ENCODE measurements at places on chromosomes 11 and 22. TPM values are rescaled to one million over a fixed set of nuclear protein-coding genes. Genes with fewer than 3 reads are reported as not detected.
A peak's percentile ranks its signal among the peaks of the same experiment; 100 is the strongest.

Gene KIAA1671
- 40.7 TPM for total RNA-seq

Gene PANX3
- not detected for total RNA-seq

- H3K4me1 ChIP-seq: peaks cover 52% of the 10 kb centered on the region
- H3K27me3 ChIP-seq: no peaks in the 10 kb centered on the region
- H3K27ac ChIP-seq: peak overlapping the region; percentile 71
- DNase-seq: peak; percentile 76
- no peak overlapping the region for H3K4me3 ChIP-seq
Observed at GRCh38 chr11:117815262-117815803, 9.2 kb downstream of the FXYD2 start.

DNA sequence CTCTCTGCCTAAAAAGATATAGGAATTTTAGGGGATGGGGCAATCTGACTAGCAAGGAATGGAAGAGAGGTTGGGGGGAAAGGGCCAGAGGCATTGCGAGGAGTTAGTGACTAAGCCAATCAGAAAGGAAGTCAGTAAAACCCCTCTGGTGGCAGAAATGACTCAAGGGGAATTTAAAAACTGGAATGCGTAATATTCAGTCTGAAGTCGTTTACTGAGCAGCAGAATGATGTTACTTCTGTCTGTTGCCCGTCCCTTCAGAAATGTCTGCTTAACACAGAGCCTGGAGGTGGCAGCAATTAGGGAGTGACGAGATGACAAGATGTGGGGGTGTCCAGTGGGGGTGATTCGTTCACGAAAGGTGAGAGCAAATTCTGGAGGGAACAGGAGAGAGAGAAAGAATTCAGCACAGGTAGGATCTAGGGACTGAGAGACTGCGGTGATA, 107.7 kb upstream of the CLMP start:
- H3K27me3 ChIP-seq: peaks cover 30% of the 10 kb centered on the region
- no peak overlapping the region for H3K4me3 ChIP-seq
- peaks cover 21% of the 10 kb centered on the region for H3K4me1 ChIP-seq
- no peaks in the 10 kb centered on the region for H3K36me3 ChIP-seq
- DNase-seq: no peak
- H3K27ac ChIP-seq: no peak overlapping the region

GRCh38 chr22:44802071-44802700, 49.8 kb downstream of the ARHGAP8 start:
- H3K4me3 ChIP-seq: no peak overlapping the region
- DNase-seq: no peak
- no peaks in the 10 kb centered on the region for H3K36me3 ChIP-seq
- peaks cover 3% of the 10 kb centered on the region for H3K27me3 ChIP-seq

- peaks cover 38% of the 10 kb centered on the region for H3K4me1 ChIP-seq
- no peak overlapping the region for H3K4me3 ChIP-seq
- H3K27ac ChIP-seq: no peak overlapping the region
- H3K27me3 ChIP-seq: peaks cover 5% of the 10 kb centered on the region
- H3K36me3 ChIP-seq: no peaks in the 10 kb centered on the region
- peak; percentile 24 for DNase-seq
Observed at GRCh38 chr11:3167143-3168119, 2.3 kb upstream of the OSBPL5 start.

Gene FGF19
- not detected for total RNA-seq

DNA sequence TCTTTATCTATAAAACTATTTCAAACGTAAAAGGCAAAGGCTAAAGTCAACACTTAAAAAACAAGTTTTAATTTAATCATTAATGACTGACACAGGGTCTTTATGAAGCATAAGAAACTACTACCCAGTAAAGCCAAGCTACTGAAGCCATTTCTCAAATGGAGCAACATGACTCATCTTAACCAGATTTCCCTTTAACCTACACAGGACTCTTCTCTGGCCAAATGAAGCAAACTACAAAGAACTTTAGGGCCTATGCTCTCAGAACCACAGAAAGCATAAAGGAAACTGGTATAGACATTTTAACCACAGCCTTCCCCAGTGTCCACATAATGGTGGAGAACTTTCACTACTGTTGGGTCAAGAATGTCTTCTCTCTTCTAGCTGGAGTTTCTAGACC, 34.7 kb downstream of the ALG9 start:
- DNase-seq: no peak
- peaks cover 17% of the 10 kb centered on the region for H3K4me1 ChIP-seq
- no peak overlapping the region for H3K4me3 ChIP-seq
- H3K27ac ChIP-seq: no peak overlapping the region

Gene UBASH3B
- total RNA-seq: 64.7 TPM

Gene CLTCL1
- total RNA-seq: 6.8 TPM

DNA sequence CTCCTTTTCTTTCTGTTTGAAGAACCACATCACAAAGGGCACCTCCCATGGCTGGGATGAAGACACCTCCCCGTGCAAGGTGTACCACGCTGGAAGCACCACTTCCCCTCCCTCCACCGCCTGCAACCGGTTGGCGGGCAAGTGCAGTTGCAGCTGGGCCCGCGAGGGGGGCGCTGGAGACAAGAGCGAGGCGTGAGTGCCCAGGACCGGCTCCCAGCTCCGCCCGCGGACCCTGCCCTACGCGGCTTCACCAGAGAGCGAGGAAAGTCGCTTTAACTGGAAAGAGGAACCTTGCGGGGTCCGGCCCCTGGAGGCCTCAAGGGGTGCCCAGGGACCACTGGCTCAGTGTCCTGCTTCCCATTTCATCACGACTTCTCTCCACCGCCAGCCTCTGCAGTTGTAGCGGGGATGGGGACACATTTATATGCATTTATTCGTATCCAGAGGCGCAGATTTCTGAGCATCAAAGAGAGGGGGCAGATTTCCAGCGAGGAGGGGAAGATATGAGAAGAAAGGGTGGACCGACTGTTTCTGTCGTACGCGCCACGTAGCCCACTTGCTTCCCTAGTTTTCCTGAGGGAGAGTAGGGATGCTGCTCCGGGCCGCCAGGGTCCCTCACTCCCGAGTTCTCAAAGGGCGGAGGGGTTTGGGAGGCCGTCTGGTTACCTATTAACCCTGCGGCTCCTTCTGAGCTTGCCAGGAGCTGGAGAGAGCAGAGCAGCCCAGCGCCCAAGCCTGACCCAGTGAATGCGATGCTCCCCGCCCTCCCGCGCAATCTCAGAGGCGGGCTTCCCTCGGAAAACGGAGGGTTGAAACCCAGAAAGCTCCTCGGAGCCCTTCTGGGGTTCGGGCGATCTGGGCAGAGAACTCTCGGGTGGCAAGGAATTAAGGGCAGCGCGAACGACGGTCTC, 3.5 kb downstream of the ESAM start:
- H3K27ac ChIP-seq: peak overlapping the region; percentile 92
- H3K36me3 ChIP-seq: peaks cover 32% of the 10 kb centered on the region
- DNase-seq: peak; percentile 89
- H3K4me1 ChIP-seq: peaks cover 71% of the 10 kb centered on the region
- peaks cover 42% of the 10 kb centered on the region for H3K27me3 ChIP-seq

GRCh38 chr22:21933413-21933812, 19.2 kb downstream of the PPM1F start:
- peaks cover 58% of the 10 kb centered on the region for H3K36me3 ChIP-seq
- H3K4me1 ChIP-seq: peaks cover 31% of the 10 kb centered on the region
- no peak for DNase-seq
- no peaks in the 10 kb centered on the region for H3K27me3 ChIP-seq

Gene BARX2
- 0.41 TPM for total RNA-seq

DNA sequence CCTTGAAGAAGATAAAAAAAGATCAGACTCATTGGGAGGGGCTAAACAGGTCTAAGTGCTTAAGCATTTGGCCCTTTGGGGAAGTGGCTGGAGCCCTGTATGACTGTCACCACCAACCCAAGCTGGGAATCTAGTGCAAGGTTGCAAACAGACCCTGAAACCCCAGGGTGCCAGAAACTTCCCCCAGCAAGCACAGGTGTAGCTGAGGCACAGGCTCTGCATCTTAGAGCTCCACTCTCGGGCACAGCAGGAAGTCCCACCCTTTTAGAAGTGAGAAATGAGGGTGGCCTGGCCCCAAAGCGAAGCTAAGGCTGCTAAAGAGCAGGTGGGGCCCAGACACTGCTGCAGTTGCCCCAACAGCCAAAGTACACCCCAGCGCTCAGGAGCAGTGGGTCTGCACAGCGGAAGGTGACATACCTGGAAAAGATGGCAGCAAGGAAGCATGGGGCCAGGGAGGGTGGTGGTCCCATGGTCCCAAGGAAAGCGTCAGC, 5.8 kb upstream of the KDM2A start:
- H3K4me3 ChIP-seq: no peak overlapping the region
- DNase-seq: no peak
- no peaks in the 10 kb centered on the region for H3K27me3 ChIP-seq

GRCh38 chr11:73759610-73760134, 1.2 kb downstream of the RAB6A start:
- no peaks in the 10 kb centered on the region for H3K36me3 ChIP-seq
- H3K27ac ChIP-seq: peak overlapping the region; percentile 95
- DNase-seq: no peak
- H3K4me3 ChIP-seq: peak overlapping the region; percentile 92
- H3K27me3 ChIP-seq: no peaks in the 10 kb centered on the region

DNA sequence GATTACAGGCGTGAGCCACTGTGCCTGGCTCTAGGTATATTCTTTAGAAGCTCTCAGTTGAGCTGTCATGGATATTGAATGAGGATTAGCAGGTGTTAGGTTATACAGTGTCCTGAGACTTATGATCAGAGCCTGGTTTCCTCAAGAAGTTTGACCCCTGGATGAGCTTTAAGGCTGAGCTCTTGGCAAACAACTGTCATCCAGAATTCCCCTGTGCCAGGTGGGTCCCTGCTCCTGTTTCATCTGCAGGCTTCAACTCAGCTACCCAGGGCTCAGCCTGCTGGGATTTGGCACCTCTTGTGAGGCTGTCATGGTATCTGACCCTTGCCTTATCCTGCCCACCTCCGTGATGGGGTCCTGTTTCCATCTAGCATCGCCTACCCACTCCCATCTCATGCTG, 24.3 kb downstream of the SERPINH1 start:
- peaks cover 18% of the 10 kb centered on the region for H3K4me1 ChIP-seq
- H3K27me3 ChIP-seq: no peaks in the 10 kb centered on the region
- no peak overlapping the region for H3K27ac ChIP-seq
- DNase-seq: no peak
- H3K36me3 ChIP-seq: no peaks in the 10 kb centered on the region
- no peak overlapping the region for H3K4me3 ChIP-seq

DNA sequence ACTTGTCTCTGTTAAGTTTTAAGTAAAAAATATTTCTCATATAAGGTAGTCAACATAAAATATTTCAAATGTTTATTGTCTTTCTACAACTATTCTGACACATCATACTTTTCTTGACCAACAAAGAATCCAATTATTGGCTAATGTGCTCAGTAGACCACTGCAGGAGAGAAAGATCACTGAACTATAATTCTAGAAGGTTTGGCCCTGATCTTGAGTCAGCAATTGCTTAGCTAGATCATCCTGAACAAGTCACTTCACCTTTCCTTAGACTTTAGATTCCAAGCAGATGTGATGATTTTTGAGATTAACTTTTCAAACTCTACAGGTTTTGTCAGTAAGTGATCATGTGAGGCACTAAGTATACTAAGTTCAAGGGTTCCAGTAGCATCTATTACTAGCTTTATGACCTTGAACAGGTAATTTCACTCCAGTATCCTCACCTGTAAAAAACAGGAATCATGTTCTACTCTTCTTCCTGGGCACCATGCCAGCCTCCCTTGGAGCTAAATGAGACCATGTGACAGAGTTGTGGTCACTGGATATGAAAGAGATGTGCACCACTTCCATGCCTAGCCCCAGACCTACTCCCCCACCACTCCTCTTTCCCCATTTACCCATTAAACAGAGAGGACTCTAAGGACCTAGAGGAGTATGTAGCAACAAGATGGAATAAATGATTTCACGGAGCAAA, 17.3 kb downstream of the PGM2L1 start:
- no peaks in the 10 kb centered on the region for H3K27me3 ChIP-seq
- H3K4me1 ChIP-seq: no peaks in the 10 kb centered on the region
- H3K4me3 ChIP-seq: no peak overlapping the region
- no peak overlapping the region for H3K27ac ChIP-seq
- H3K36me3 ChIP-seq: no peaks in the 10 kb centered on the region
- no peak for DNase-seq

DNA sequence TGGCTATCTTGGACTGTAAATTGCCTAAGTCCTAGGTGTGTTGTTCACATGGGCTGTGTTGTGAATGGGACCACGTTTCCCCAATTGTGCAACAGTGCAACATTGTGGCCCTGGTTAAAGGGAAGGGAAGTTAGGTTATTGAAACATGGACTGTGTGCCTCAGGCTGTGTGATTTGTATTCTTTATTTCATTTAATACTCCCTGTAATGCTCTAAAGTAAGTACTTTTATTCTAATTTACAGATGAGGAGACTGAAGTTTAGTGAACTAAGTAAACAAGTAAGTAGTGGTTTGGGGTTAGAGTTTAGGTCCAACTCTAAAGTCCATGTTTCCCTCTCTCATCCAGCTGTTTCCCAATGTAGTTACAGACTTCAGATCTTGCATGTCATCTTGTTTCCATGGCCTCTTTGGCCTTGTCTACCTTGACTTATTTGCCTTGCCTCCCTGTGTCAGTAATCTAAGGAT, 77.7 kb downstream of the STIM1 start:
- H3K27me3 ChIP-seq: no peaks in the 10 kb centered on the region
- peaks cover 16% of the 10 kb centered on the region for H3K4me1 ChIP-seq
- no peaks in the 10 kb centered on the region for H3K36me3 ChIP-seq
- no peak overlapping the region for H3K4me3 ChIP-seq

GRCh38 chr22:45612940-45613339, 58.7 kb upstream of the ATXN10 start:
- no peaks in the 10 kb centered on the region for H3K27me3 ChIP-seq
- H3K4me1 ChIP-seq: no peaks in the 10 kb centered on the region
- DNase-seq: peak; percentile 50
- no peak overlapping the region for H3K4me3 ChIP-seq

Gene RGL4
- 1.9 TPM for total RNA-seq

GRCh38 chr11:100709233-100709957, 22.3 kb downstream of the ARHGAP42 start:
- no peak overlapping the region for H3K4me3 ChIP-seq
- H3K4me1 ChIP-seq: no peaks in the 10 kb centered on the region
- H3K27ac ChIP-seq: no peak overlapping the region
- no peaks in the 10 kb centered on the region for H3K27me3 ChIP-seq
- DNase-seq: no peak

GRCh38 chr22:23403152-23403719, 176.9 kb downstream of the IGLL1 start:
- peaks cover 5% of the 10 kb centered on the region for H3K4me1 ChIP-seq
- peak; percentile 30 for DNase-seq
- peaks cover 6% of the 10 kb centered on the region for H3K27me3 ChIP-seq
- no peaks in the 10 kb centered on the region for H3K36me3 ChIP-seq

Gene MN1
- total RNA-seq: 6.5 TPM

GRCh38 chr11:72040491-72041363, 39.6 kb downstream of the NUMA1 start:
- peaks cover 59% of the 10 kb centered on the region for H3K4me1 ChIP-seq
- H3K36me3 ChIP-seq: peaks cover 3% of the 10 kb centered on the region
- peak overlapping the region; percentile 57 for H3K4me3 ChIP-seq
- peak overlapping the region; percentile 96 for H3K27ac ChIP-seq
- peak; percentile 95 for DNase-seq
- H3K27me3 ChIP-seq: no peaks in the 10 kb centered on the region

- H3K27me3 ChIP-seq: no peaks in the 10 kb centered on the region
- peak overlapping the region; percentile 69 for H3K4me3 ChIP-seq
- H3K27ac ChIP-seq: peak overlapping the region; percentile 86
Observed at GRCh38 chr11:64229090-64229743, 1.1 kb upstream of the DNAJC4 start.

Measured in lower lobe of right lung (tissue), 2 donors.